ENCODE measurements at places on chromosomes 16 and 17. TPM values are rescaled to one million over a fixed set of nuclear protein-coding genes. Genes with fewer than 3 reads are reported as not detected.
A peak's percentile ranks its signal among the peaks of the same experiment; 100 is the strongest.

Gene OR1A2
- not detected for total RNA-seq

Gene SLC16A11
- total RNA-seq = not detected

Gene SEC14L5
- 0.98 TPM for total RNA-seq

Gene ITGAL
- not detected for total RNA-seq

Gene RAB40B
- total RNA-seq = 5.6 TPM

Gene METTL22
- 57.0 TPM for total RNA-seq

Gene JMJD6
- 25.1 TPM for total RNA-seq

Gene SLC25A39
- total RNA-seq = 122 TPM

Gene TMEM94
- total RNA-seq = 117 TPM

Gene ZNF423
- total RNA-seq = 55.4 TPM

Gene GP2
- total RNA-seq = not detected

Gene ALDH3A2
- 53.4 TPM for total RNA-seq

Gene CPHXL2
- not detected for total RNA-seq

Gene KRT12
- not detected for total RNA-seq

Gene ELMO3
- 4.5 TPM for total RNA-seq

DNA sequence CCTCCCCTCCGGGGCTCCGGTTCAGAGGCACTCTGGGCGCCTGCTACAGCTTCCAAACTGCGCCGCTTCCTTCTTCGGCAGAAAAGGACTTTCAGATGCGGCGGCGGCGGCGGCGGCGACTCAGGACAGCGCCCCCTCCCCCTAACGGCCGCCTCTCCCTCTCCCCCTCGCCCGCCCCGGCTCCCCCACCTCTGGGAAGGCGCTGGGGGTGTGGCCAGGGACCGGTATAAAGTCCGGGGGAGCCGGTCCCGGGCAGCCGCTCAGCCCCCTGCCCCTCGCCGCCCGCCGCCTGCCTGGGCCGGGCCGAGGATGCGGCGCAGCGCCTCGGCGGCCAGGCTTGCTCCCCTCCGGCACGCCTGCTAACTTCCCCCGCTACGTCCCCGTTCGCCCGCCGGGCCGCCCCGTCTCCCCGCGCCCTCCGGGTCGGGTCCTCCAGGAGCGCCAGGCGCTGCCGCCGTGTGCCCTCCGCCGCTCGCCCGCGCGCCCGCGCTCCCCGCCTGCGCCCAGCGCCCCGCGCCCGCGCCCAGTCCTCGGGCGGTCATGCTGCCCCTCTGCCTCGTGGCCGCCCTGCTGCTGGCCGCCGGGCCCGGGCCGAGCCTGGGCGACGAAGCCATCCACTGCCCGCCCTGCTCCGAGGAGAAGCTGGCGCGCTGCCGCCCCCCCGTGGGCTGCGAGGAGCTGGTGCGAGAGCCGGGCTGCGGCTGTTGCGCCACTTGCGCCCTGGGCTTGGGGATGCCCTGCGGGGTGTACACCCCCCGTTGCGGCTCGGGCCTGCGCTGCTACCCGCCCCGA lies at the start of gene IGFBP4:
TSS of gene IGFBP4 (plus strand) at position 255 of the 792 bp plus-strand sequence. CDS start at position 541, 286 bp downstream.
- DNase-seq = peak; percentile 75

DNA sequence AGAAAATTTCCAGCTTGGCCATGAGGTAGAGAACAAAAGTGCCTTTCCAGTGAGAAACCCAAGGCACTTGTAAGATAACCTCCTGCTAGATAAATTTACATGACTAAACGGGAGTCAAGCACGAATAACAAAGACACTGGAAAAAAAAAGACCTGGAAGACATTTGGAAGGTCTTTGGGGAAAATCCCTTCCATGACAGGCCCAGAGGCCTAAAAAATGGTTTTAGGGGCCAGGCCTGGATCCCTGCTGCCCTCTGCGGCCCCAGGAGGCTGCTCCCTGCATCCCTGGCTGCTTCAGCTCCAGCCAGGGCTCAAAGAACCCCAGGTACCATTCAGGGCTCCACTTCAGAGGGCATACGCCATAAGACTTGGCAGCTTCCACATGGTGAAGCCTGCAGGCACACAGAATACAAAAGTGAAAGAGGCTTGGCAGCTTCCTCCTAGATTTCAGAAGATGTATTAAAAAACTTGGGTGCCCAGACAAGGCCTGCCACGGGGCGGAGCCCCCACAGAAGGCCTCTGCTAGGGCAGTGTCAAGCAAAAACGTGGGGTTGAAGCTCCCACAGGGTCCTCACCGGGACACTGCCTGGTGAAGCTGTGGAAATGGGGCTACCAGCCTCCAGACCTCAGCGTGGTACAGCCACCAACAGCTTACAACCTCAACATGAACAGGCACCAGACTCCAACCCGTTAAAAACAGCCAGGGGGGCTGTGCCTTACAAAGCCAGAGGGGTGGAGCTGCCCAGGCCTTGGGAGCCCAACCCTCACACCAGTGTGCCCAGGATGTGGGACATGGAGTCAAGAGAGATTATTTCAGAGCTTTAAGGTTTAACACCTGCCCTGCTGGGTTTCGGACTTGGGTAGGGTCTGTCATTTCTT lies 77.1 kb downstream of the SDK2 start:
- no peak for DNase-seq

DNA sequence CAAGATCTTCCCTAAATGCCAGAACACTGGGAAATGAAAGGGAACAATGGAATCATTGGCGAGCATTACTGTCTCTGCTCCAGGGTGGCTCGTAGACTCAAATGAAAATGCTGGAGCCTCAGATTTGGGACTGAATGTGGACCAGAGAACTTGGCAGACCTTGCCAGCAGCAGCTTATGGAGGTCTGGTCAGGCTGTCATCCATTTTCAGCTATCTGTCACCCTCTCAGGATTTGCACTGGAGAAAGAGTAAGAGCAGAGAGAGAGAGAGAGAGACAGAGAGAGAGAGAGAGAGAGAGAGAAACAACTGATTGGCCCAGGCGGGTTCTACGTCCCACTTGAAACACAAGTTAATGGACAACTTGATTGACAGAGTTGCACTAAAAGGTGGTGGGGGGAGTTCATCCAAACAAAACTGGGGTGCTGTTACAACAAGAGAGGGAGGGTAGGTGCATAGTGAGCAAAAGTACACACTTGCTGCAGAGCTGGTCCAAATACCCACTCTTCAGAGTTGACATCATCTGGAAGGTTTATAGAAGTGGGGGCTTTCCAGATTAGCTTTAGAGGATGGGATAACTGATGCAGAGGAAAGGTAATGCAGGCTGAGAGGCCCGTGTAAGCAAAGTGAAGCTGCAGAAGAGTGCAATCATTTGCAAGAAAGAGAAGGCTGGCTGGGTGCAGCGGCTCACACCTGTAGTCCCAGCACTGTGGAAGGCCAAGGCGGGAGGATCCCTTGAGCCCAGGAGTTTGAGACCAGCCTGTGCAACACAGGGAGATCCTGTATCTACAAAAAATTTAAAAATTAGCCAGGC lies 16.5 kb upstream of the NSMCE1 start:
- DNase-seq = no peak

- DNase-seq = no peak
These were observed at the start of gene TRPV3 for GRCh38 chr17:3557768-3558583. Gene TRPV3 (minus strand): TSS chr17:3557812. CDS start chr17:3554850, 2,962 bp downstream.

- no peak for DNase-seq
These were observed 131.9 kb upstream of the XYLT1 start for GRCh38 chr16:17602678-17603077.

GRCh38 chr17:73641826-73642600 lies 2.2 kb downstream of the SDK2 start:
- DNase-seq = no peak

GRCh38 chr16:58661199-58661830 lies 23.3 kb downstream of the SLC38A7 start:
- peak; percentile 17 for DNase-seq

GRCh38 chr17:57873261-57874057 lies 23.6 kb upstream of the MRPS23 start:
- no peak for DNase-seq

DNA sequence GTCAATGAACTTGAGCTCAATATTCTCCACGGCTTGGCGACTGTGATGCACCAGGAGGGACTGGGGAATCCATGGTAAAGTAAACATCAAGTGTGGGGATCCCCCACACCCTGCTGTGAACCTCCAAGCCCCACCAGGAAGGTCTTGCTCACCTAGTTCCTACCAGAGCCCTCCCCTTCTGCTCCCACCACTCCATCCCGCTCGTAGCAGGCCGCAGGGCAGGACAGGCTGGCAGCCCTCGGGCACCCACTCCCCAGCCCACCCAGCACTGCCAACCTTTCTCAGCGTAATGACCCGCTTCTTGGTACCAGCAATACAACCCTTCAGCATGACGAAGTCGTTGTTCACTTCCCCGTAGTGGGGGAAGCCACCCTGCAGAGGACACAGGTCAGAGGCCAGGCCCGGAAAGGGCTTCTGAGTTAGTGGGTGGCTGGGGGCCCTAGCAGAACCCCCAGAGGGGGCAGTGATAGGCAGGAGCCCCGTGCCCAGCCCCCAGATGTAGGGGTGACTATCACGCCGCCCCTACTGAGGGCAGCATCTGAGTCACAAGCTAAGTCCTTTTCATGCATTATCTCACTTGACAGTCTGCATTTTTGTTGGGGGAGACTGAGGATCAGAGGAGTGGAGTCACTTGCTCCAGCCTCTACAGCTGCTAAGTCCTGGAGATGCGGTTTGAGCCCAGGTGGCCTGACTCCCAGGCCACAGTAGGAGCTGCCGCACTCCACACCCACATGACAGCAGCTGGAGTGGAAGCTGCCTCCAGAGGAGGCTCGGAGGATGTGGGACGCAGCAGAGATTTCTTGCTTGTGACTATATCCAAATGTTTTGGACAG lies 2.8 kb upstream of the MSRB1 start:
- DNase-seq = no peak

DNA sequence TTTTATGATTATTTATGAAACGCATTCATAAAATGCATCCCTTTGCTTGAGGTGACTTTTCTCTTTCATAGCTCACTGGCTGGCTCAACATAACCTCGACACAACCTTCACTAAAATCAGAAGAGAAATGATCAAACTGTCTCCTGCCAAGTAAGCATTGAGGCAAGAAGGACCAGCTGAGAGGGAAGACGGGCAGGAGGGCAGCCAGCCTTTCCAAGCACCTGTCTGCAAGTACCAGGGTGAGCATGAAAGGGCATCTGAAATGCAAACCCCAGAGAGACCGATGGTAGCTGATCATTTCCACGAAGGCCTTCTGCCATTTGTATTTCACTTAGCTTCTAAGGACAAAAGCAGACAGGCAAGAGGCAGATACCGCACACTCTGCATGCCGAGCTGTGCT lies 52.1 kb upstream of the RPH3AL start:
- no peak for DNase-seq

GRCh38 chr17:61306003-61306402 lies 93.6 kb upstream of the TBX2 start:
- DNase-seq = no peak

- no peak for DNase-seq
These were observed 10.1 kb upstream of the KREMEN2 start for GRCh38 chr16:2953706-2954627.

- no peak for DNase-seq
These were observed 14.1 kb upstream of the CIBAR2 start for GRCh38 chr16:85126394-85126704.

DNA sequence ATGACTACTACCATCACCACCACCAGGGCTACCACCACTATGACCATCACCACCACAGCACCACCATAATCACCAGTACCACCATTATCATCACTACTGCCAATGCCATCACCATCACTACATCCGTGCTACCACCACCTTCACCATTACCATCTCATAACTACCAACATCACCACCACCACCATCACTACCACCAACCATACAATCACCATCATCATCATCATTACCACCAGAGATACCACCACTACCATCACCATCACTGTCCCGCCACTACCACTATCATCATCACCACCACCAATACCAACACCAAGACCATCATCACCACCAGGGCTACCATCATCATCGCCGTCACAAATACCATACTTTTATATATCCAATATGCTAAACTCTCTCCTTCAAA lies 369.6 kb upstream of the DYNLRB2 start:
- DNase-seq = no peak

GRCh38 chr17:57895382-57896060 lies 45.7 kb upstream of the MRPS23 start:
- DNase-seq = no peak

DNA sequence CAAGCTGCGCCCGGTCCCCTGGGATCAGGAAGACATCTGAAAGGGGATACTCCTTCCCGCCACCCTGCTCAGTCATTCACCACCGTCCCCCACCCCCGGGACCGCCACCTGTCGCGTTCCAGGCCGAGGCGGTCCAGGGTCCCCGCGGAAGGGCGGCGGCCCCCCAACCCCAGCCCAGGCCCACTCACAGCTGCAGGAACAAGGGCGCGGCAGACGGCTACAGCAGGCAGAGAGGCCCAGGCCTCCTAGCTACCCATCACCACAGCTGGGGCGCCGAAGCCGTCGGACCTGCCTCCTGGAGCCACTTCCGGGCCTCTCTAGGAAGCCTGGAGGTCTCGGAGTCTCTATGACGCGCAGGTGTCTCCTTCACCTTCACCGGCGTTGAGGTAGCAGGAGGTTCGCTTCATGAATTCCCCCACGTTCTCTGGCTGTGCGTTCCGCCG lies at the start of gene SDR42E1:
TSS of gene SDR42E1 (minus strand) at position 272 of the 443 bp plus-strand sequence. CDS start 10,612 bp downstream, outside the sequence.
- DNase-seq = no peak

DNA sequence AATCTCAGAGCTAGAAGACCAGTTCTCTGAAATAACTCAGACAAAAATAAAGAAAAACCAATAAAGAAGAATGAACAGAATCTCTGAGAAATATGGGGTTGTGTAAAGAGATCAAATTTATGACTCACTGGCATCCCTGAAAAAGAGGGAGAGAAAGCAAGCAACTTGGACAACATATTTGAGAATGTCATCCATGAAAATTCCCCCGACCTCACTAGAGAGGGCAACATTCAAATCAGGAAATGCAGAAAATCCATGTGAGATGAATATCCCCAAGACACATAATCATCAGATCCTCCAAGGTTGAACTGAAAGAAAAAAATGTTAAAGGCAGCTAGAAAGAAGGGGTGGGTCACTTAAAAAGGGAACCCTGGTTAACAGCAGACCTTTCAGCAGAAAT lies 32.1 kb downstream of the TANC2 start:
- no peak for DNase-seq

- no peak for DNase-seq
These were observed 9.5 kb upstream of the ITGA2B start for GRCh38 chr17:44398692-44399691.

DNA sequence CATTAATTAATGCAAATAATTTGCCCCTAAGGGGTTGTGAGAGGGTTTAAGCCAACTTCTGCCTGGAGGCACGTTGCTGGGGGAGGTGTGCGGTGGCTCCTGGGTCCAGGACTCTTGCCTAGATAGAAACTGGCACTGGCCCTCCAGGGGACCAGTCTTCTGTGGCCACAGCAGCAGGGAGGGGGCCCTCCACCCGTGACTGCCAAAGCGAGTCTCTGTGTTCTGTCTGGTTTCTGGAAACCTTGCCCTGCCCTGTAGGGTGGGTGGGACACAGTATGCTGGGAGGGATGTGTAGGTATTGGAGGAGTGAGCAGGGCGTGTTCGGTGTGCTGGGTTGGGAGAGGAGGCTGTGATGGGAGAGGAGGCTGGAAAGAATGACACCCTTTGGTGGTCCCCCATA lies 78.8 kb downstream of the TBC1D16 start:
- DNase-seq = no peak

All from neural crest cell (in vitro differentiated cells).